ENCODE measurements at places on chromosomes 1 and 21.

DNA sequence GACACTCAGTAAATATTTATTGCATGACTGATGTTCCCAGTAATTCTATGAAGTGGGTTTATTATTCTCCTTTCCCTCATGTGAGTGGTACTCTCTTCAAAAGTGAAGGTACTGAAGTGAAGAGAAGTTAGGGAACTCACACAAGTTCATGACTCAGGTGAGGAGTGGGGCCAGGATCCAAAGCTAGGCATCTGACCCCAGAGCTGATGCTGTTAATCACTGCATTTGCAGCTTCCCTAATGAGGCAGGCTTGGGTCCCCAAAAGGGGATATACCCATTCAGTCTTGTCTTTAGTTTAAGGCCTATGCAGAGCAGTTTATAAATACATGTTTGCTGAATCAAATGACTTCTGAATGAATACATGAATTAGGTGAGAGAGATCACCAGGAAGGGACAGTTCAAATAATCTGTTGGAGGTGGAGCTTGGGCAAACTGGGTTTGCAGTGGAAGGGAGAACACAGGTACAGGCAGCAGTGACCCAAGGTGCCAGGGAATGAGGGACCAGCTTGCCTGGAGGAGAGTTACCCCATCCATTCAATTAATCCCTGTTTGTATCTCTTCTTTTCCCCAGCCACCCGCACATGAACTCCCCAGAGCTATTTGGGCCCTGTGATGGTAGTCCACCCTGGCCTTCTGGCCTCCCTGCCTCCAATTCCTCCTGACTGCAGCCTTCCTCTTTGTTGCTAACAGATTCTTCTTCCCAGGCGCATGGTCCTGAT, 2.0 kb downstream of the CD58 start:
- no peak for DNase-seq

DNA sequence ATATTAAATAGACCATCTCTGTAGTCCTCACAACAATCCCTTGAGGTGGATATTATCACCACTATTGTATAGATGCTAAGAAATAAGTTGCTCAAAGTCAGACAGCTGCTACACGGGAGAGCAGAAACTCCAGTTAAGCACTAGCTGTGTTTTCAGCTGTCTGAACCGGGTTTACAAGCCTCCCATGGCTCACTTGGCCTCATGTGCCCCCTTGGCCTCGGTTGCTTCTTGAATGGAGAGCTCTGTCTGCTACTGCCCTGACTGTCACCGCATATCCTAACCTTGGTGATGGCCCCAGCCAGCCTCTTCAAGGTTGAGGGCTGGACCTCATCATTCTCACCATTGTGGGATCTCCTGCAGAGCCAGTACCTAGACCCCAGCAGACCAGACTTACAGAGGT, 123.4 kb downstream of the AK5 start:
- no peak for DNase-seq

GRCh38 chr1:213761845-213762407, 225.8 kb upstream of the PROX1 start:
- DNase-seq, result peak; percentile 1

GRCh38 chr1:215292932-215293331, 210.4 kb downstream of the KCNK2 start:
- DNase-seq, result no peak

DNA sequence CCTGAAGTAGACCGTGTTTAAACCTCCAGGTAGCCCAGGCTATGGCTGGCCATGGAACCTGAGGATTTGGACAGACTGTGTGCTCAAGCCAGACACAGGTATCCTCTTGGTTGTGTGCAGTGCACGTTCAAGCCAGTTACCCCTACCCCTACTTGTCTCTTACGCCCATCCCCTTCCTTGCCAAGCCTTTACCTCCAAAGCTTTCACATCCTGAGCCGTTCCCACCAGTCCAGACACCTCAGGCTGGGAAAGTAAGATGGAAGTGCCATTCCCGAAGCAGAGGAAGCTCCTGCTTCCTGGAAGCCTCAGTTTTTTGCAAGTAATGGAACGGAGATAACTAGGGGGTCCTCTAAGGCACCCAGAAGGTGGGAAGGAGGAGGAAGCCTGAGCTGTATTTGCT, 41.5 kb upstream of the HMGB4 start:
- no peak for DNase-seq

DNA sequence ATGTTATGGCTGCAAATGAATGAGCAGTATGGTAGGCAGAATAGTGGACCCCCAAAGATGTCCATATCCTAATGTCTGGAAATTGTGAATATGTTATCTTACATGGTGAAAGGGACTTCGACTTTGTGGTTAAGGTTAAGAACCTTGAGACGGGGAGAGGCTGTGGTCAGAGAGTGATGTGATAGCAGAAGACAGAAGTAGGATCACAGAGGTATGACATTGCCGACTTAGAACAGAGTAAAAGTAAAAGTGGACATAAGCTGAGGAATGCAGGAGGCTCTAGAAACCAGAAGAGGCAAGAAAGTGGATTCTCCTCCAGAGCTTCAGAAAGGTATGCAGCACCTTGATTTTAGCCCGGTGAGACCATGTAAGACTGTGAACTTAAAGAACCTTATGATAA, 74.6 kb downstream of the CTH start:
- no peak for DNase-seq

GRCh38 chr21:44375761-44376241, 22.4 kb downstream of the TRPM2 start:
- DNase-seq, result no peak

DNA sequence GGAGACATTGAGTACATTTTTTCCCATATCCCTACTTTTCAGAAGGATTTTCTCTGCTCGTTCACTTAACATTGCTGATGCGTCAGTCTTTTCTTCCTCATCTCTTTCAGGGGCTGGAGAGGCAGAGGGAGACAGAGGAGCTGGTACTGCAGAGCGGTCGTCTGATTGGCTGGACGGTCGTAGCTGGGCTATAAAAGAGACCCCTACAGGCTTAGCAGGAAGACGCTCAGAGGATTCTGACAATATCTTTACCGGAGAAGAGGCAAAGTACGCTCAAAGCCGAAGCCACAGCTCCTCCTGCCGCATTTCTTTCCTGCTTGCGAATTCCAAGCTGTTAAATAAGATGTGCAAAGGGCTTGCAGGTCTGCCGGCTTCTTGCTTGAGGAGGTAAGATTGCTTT, at the start of gene RGS4:
TSS of gene RGS4 (plus strand) at position 220 of the 400 bp plus-strand sequence. CDS start at position 344, 124 bp downstream.
- DNase-seq, result peak; percentile 96

- DNase-seq, result peak; percentile 33
Measured at GRCh38 chr1:22107126-22107525, 35.8 kb downstream of the WNT4 start.

DNA sequence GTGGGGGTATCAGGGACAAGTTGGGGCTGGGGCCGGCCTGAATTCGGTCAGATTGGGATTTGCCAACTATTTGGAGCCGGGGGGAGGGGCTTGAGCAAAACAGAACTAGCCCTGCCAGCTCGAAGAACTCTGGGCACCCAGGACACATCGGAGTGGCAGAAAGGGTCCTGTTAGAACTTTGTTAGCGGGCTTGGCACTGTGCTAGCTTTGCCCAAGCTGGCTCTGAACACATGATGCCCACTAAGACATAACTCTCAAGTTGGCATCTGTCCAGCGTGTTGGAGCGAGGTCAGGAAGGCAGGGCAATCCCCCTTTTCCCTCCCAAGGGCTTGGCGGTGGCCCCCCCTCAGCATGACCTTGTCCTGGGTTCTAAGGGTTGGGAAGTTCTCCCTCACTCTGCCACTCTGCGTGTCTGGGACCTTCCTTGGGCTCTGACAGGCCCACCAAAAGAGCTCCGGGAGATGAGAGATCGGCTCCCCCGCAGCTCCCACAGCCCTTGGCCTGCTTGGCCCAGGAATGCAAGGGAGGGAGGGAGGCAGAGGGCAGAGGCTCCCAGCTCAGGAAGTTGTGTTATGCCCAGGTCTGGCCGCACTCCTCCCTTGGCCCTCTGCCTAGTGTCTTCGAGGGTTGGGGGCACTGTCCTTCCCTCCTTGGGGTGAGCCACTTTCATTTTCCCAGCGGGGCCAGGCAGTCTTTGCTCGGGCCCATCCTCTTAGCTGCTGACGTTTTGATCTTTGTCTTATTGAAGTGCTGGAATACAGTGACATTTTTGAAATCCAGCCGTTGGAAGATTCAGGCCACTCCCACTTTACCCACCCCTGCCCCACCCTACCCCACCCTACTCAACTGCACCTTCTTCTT, 1.2 kb downstream of the LMNA start:
- peak; percentile 82 for DNase-seq

GRCh38 chr1:82371844-82372498, 571.2 kb downstream of the ADGRL2 start:
- no peak for DNase-seq

DNA sequence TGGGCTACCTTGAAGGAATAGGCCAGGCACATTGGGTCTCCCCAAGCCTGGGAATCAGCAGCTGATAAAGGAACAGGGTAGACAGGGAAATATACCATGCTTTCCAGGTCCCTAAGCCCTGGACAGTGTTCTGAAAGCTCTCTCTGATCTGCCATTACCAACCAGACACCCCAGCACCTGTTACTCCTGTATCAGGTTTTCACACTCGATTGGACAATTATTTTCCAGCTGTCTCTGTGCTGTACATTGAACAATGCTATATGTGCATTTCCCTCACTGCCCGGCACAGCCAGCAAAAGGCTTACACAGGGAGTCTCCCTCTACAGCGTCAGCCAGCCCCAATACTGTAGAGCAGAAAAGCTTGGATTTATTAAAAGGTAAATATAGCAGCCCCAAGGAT, 4.7 kb downstream of the CFAP45 start:
- no peak for DNase-seq

- DNase-seq, result peak; percentile 42
Measured at GRCh38 chr1:180271272-180272255, 41.5 kb downstream of the LHX4 start.

DNA sequence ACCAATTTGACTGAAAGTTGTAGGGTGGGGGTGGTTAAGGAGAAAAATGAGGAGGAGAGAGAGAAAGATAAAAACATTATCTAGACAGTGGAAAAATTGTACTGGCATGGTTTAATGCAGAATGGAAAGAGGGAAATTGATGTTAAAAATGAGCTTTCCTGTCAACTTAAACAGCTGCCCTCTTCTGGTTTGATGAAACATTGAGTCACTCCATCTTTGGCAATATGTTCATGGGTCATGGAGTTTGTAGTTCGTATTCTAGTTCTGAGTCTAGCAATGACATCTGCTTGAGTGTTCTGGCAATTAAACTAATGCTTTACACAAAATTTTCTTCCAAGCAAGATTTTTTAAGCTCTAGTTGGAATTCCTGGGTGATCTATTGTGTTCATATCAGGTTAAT, 9.6 kb downstream of the ZNF648 start:
- DNase-seq, result no peak

DNA sequence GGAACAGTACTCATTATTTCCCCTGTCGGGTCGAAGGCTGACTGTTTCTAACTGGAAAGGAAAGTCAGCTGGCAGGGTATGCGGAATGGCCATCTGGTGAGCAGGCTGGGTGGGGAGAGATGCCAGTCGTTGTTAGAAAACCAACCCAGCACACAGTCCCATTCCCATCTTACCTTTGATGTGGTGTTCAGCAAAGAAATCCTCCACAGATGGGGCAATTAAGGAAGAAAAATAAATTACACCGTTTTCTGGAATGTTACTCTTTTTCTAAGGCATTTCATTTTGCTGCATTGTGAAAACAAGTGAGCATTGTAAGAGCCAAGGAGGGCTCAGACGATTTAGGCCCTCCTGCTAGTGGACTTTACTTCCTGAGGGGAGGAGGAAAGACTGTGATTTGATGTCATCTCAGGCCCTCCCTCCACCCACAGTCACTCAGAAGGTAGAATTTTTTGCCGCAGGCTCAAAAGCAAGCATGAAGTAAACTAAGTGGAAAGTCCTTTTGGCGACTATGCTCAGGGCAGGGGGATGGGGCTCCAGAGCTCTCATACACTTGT, at the start of gene SLC16A4:
TSS of gene SLC16A4 (minus strand) at position 335 of the 554 bp plus-strand sequence. CDS start 1,703 bp downstream, outside the sequence.
- DNase-seq, result peak; percentile 86

GRCh38 chr1:67688526-67689219, 3.7 kb downstream of the GADD45A start:
- peak; percentile 44 for DNase-seq

DNA sequence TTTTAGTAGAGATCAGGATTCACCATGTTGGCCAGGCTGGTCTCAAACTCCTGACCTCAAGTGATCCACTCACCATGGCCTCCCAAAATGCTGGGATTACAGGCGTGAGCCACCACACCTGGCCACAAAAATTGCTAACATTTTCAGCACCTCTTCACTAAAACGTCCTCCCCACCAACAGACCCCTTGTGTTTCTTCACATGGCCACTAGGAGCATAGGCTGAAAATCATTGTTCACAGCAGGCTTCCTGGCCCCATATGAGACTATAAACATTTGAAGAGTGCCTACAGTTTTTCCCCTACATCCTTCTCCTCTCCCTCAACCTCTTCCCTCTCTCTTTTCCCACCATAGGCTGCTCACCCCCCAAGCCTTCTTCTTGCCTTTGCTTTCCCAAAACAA, 28.0 kb upstream of the SFPQ start:
- DNase-seq, result peak; percentile 21

GRCh38 chr1:243264717-243265116, 8.9 kb downstream of the SDCCAG8 start:
- DNase-seq, result peak; percentile 77
